ENCODE measurements at places on chromosomes 2 and 18.
A peak's percentile ranks its signal among the peaks of the same experiment; 100 is the strongest.

DNA sequence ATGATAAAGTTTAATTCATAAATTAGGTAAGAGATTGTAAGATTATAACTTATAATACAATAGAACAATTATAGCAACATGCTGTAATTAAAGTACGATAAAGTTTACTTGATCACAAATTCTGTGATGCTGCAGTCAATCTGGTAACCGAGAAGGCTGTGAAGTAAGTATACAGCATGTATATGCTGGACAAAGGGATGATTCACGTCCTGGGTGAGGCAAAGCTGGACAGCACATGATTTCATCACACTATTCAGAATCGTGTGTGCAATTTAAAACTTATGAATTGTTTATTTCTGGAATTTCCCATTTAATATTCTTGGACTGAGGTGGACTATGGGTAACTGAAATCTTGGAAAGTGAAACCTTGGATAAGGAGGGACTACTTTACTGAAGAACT, 522.2 kb upstream of the CNTNAP5 start:
- no peak for DNase-seq

DNA sequence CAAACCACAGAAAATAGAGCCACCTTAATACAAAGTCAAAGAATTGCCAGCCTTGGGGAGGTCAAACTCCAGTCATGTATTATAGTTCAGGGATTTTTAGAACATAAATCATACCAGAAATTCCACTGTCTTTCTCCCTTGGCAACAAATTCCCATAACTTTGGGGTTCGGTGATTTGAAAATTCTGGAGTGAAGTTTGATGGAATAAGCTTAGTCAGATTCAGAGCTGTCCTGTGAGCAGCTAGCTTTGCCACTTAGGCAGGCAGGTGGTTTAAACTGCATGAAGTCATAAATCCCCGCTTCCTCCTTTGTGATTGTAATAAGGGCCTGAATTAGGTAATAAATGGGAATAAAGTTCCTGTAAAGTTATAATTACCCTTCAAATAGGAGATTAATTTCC, 457.0 kb upstream of the HNMT start:
- no peak for DNase-seq

DNA sequence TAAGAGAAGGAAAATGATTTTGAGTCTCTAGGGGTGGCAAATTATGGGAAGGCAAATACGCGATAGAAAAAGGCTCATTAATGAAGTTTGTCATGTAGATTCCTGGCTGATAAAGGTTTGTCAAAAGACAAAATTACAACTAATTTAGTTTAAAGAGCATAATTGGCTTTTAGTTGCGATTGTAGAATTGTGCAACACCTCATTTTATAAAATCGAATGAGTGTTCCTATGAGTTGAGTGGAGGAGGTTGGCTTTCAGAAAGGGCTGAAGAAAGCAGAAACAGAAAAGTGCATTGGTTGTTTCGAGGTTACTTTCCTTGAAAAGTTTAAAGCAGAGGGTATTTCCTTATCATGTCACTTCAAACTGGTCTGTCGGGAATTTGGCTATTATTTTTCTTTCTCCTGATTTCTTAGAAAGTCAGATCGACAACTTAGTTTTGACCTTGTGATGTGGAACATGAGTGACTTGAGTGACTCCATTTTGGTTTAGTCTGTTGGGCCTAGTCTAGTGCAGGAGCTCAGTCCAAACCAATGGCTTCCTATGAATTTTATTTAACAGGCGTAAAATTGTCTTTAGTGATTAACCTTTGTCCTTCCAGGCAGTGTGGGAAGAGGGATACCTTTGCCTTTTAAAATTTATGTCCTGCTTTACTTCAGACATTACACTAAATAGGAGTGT, 2.2 kb upstream of the PCYOX1 start:
- no peak for DNase-seq

GRCh38 chr2:179226961-179227259, 37.7 kb downstream of the SESTD1 start:
- DNase-seq = no peak

DNA sequence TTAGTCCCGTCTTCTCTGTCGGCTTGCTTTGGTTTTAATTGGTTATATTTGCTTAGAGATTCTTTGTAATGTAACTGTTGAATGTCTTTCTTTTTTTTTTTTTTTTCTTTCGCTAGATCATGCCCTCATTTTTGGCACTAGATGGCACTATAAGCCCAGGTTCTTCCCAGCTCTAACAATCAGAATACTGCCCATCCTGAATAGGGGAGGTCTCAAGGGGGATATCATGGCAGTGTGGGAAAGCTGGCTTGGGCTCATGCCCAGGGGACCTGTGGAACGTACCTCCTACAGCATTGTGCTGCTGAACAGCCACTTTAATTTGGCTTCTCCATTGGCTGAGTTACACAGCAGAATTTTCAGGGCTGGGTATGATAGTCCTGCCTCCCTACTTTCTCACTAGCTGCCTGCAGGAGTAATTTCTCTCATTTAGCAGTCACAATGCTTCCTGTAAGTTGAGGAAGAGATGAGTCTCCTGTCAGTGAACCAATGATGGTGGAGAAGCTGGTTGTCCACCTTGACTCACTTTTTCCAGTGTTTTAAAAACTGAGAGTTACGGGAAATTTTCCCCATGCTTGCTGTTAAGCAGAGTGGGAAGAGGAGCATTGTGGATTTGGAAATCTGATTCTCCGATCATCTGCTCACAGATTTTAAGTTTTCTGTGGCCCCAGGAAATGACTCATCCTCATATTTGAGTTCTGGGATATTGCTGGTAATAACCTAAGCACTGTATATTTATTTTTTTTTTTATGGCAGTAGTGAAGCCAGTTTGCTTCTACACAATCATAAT, 47.2 kb downstream of the RAD51AP2 start:
- peak; percentile 30 for DNase-seq

- no peak for DNase-seq
Observed at GRCh38 chr2:65901756-65902155, 469.4 kb upstream of the SPRED2 start.

DNA sequence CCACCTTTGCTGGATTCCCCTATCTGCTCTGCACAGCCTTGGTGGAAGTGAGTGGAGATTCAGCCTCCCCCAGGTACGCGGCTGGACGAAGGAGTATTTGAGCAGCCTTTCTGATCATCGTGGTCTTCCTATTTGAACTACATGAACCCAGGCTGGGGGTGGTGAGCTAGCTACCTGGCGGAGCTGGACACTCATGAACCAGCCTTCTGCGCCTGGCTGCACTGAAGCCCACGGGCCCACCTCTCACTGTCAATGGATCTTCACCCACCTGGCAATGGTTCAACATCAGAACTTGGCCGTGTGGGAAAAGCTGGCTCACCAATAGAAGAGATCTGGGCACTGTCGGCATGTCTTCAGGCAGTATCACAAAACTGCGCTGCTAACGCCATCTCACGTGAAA, 35.4 kb downstream of the ANKMY1 start:
- DNase-seq = no peak

- DNase-seq = peak; percentile 47
Observed at GRCh38 chr2:94874277-94874997, 3.2 kb downstream of the TEKT4 start.

Measured in NCI-H146 (cell line).